AG04450 (cell line): ENCODE measurements at places on chromosomes 7 and 10. TPM values are rescaled to one million over a fixed set of nuclear protein-coding genes. Genes with fewer than 3 reads are reported as not detected.

- DNase-seq, result no peak
Measured at GRCh38 chr7:121493553-121493952, 97.4 kb upstream of the FAM3C start.

- DNase-seq, result no peak
Measured at GRCh38 chr10:132310701-132311337, 3.1 kb upstream of the STK32C start.

The CYP2C19 gene
- not detected in 2 replicates for polyA plus RNA-seq

The FAM221A gene
- 3.1 and 3.5 TPM in 2 replicates for polyA plus RNA-seq

DNA sequence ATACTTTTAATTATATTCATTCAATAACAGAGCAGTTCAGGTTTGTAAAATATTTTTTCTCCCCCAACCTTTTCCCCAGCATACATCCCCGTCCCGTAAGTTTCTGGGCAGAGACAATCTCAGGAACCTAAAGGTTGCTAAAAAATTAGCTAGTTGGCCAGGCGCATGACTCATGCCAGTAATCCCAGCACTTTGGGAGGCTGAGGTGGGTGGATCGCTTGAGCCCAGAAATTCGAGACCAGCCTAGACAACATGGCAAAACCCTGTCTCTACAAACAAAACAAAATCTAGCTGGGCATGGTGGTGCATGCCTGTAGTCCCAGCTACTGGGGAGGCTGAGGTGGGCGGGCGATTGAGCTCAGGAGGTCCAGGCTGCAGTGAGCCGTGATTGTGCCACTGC, 40.2 kb downstream of the TCF7L2 start:
- no peak for DNase-seq

DNA sequence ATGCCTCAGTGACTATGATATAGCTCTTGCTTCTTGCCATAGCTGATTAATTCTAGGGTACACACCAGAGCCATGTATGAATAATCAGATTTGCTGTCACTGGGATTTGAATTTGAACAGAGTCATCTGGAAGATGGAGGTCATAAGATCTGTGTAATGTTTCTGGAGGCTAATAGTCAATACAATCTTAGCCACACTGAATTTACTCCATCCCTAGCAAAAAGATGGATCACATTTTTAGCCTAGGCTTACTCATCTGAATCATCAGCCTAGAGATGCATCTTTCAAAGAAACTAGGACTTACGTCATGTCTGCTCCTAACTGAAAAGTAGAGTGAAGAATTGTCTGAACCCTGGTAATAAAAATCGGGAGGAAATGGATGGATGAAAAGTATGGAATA, 142.3 kb upstream of the ZNF804B start:
- DNase-seq, result no peak
